ENCODE measurements at places on chromosomes 3 and 15. TPM values are rescaled to one million over a fixed set of nuclear protein-coding genes. Genes with fewer than 3 reads are reported as not detected.

DNA sequence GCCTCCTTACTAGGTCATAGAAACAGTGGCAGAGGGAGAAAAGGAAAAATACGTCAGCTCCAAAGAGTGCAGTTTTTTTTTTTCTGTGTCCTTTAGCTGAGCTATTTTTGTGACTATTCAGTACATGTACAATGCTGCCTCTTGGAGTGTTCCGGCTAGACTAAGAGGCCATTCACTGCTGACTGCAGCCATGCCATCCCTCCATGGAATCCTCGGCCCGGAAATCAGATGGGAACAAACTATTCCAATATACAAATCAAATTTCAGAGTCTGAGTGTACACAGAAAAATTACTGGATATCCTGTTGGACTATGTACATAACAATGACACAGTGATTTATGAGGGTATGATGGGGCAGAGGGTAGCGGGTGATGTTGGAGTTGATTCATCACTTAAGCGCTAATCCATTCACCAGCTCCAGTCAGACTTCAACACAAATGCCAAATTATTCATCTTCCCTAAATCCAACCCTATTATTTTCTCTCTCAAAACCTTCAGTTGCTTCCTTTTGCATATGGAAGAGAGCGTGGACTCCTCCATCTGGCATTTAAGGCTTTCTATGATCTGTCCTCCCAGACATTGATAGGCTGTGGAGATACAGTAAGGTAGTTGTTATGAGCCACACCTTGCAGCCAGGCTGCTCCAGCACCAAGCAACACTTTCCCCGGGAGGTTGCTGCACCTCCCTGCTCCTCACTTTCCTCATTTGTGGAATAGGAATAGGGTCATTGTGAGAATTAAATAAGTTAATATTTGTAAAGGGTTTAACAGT, 109.1 kb downstream of the LPP start:
- DNase-seq: no peak

DNA sequence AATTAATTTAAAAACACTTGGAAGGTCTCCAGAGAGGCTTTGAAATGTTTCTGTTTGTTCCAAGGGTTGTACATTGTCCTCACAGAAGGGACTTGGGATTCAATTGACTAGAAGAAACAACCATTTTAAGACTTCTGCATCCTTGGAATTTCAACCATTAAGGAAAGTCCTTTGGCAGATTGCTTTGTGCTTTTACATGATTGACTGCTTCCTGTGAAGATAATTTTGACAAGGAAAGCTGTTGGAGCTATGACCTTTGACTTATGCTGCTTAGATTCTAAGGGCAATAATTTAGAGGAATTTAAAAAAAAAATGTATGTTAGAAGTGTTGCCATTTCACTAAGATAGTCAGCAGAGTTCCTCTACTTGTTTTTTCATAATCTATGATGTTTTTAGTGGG, 483.9 kb upstream of the TBL1XR1 start:
- DNase-seq: no peak

DNA sequence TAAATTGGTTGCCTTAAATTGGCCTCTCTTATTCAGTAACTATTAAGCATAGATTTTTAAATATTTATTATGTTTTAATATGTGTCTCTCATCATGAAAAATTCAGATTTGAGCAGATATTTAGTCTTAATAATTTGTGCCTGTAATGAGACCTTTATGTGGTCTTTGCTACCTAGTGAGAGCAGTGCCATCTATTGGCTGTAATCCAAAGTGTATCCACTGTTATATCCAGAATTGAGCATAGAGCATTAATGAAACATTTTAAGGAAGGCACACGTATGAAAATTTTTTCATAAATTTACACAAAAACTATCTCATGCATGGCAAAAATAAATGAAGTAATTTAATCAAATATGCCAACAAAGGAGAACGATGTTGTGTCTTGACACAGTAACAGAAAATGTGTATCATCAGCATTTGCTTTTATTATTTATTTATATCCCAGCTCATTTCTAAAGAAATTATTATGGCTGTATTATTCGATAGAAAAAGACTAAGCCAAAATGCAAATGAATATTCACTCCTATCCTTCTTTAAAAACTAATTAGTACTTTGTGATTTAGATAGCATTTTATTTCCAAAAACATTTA, 203.5 kb downstream of the RSRC1 start:
- DNase-seq: no peak

GRCh38 chr15:89319678-89320077, 14.9 kb downstream of the POLG start:
- no peak for DNase-seq

DNA sequence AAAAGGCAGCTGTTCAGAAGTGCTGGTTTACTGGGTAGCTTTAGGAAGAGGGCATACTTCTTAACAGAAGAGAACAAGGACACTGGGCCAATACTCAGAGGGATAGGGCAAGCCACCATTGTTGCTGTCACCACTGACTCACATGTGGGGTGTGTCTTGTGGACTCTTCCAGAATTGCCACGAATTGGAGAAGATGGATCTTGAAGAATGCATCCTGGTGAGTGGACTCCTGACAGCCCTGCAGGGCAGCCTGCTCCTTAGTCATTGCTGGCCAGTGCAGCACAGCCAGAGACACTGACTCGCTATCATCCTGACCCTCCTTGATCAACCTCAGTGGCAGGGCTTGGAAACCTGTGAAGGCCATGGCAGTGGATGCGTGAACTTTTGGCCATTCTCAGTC, 62.3 kb downstream of the UBP1 start:
- no peak for DNase-seq

DNA sequence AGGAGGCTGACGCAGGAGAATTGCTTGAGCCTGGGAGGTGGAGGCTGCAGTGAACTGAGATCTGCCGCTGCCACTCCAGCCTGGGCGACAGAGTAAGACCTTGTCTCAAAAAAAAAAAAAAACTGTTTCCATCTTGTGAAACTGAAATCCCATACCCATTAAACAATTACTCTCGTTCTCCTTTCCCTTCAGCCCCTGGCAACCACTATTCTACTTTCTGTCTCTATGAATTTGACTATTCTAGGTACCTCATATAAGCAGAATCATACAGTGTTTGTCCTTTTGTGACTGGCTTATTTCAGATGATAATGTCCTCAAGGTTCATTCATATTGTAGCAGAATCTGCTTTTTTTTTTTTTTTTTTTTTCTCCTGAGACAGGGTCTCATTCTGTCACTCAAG, 51.5 kb upstream of the UBE2E1 start:
- no peak for DNase-seq

DNA sequence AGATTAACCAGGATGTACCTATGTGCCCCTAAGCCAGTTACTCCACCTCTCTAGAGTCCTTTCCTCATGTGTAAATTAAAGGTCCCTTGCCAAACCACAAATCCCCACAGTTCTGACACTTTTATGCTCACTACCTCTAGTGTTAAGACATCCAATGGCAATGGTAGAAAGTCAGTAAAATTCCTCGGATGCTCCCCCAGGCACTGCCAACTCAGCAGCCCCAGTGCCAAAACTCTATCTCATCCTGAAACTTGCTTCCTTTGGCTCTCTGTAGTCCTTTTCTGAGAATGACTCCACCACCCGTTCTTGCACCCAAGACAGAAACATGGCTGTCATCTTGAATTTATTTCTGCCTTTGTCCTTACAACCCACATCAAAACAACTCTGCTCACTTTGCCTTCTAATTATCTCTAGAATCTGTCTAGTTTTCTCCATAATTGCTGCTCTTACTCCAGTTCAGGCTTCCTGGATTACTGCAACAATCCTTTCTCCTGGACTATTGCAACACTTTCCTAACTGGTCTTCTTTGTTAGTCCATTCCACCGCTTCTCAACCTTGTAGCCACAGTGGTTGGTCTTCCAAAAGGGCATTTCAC, 41.6 kb downstream of the MB21D2 start:
- DNase-seq: no peak

DNA sequence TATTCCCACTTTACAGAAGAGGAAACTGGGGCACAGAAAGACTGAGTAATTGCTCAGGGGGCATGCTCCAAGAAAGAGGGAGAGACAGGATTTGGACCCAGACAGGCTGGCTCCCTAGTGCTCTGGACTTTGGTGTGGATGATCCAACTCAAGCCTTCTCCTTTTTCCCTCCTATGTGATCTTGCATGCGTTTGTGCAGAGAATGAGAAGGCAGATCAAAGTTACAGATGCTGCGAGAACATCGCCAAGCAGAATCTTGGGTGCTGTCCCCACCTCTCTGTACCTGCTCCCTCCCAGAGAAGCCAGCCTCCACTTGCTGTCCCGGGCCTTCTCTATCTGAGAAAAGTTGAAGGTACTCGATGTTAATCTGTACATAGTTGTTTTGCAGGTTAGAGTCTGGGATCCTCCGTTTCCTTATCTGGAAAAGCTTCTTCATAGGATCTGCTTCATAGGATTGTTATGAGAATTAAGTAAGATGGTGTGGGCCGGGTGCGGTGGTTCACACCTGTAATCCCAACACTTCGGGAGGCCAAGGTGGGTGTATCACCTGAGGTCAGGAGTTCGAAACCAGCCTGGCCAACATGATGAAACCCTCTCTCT, 10.2 kb downstream of the GNB5 start:
- DNase-seq: no peak

- DNase-seq: no peak
These were observed 357.2 kb downstream of the CLSTN2 start for GRCh38 chr3:140292170-140292569.

DNA sequence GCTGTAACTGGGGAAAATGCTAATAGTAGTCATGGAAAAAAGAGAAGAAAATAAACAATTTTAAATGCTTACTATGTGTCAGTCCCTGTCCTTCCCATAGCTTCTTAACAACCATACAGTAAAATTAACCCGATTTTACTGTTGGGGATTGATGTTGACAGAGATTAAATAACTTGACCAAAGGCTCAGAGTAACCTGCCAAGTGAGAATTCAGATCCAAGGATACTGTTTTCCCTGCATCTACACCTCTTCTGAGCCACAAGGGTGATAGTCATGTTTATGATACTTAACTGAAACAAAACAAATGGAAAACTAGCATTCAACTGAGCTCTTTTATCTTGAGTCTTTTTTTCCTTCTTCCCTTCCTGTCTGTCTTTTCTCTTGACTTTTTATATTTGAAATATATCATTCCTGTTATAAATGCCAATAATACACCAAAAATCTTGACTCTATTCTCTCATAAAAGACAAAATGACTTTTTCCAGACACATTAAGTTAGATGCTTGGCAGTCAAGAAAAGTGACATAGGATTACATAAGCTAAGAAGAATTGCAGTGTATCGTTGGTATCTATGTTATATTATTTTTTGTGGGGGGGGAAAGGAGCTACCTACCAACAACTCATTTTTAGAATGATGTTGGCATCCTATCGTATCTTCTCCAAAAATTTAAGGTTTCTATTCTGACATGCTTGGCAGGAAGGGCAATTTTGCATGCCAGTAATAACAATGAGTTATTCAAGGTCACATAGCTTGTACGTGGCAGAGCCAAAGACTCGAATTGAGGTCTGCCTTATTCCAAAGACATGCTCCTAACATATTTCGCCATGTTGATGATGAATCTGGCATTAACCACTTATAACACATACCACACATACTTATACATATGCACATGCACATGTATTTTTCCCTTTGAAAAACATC, 306.6 kb upstream of the KCNH8 start:
- no peak for DNase-seq

Gene KIF7
- 2.4 TPM for total RNA-seq

Gene EXD1
- not detected for total RNA-seq

Gene VWA5B2
- not detected for total RNA-seq

Gene PLA2G4E
- total RNA-seq: not detected

Gene SPESP1
- 1.2 TPM for total RNA-seq

Gene SNAPC5
- total RNA-seq: 37.3 TPM
